Vagina (tissue), 2 donors: ENCODE measurements at places on chromosomes 7 and 10.

GRCh38 chr10:94677691-94678090 lies 5.8 kb upstream of the CYP2C18 start:
- DNase-seq = no peak

GRCh38 chr10:34474009-34474376 lies 341.1 kb downstream of the PARD3 start:
- no peak for DNase-seq

DNA sequence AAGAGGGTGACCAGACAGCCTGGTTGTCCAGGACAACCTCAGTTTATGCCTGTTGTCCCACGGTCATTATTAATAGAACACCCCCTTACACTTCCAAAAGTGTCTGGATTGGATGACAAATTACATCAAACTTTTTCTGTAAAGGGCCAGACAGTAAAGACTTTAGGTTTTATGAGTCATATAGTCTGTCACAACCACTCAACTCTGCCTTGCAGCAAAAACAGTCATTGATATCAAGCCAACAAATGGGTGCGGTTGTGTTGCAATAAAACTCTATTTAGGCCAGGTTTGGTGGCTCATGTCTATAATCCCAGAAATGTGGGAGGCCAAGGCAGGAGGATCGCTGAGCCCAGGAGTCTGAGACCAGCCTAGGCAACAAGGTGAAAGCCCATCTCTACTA lies 66.7 kb upstream of the ATP6V0A4 start:
- DNase-seq = no peak

DNA sequence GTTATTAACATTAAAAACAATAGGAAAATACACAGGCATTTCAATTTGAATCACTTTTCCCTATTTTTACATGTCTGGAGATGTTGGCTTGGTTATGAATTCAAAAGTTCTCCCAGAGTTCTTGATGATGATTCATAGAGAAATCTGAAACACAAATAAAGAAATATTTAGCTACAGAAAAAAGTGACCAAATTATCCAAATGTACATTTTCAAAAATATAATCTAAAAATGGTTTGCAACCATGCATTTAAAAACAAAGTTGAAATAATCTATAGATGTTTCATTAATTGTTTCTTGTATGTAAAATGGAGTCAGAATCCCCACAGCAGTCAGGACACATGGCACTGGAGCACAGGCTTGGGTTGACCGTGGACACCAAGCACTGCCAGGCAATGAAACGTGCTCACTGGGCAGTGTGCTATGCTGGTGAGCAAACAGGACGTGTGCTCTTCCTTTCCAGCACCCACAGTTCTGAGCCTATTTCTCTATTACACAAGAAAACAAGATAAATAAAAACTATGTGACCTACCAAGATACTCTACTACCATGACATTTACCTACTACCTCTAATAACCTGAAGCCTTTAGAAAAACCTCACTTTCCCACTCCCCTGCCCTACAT lies 44.1 kb upstream of the PTPRN2 start:
- DNase-seq = no peak

DNA sequence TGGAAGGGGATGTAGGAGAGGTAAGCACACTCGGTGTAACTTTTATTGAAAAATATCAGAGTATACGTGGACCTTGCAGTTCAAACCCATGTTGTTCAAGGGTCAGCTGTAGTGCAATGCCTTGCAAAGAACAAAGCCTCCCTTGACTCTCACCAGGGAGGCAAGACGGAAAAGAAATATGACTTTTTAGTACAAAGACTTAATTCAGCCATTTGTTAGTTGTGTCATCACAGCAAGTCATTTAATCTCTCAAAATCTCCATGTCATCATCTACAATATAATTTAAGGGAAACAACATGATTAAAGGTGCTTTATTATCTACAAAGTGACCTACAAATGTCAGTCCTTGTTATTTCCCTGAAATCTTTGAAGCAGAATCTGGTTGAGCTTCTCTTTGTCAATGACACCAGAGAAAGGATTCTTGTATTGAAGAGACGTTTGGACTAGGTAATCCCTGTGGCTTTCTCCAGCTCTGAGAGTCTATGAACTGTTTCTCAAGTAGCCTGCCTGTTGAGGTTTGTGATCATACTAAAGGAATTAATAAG lies 502.8 kb downstream of the REEP3 start:
- DNase-seq = no peak

DNA sequence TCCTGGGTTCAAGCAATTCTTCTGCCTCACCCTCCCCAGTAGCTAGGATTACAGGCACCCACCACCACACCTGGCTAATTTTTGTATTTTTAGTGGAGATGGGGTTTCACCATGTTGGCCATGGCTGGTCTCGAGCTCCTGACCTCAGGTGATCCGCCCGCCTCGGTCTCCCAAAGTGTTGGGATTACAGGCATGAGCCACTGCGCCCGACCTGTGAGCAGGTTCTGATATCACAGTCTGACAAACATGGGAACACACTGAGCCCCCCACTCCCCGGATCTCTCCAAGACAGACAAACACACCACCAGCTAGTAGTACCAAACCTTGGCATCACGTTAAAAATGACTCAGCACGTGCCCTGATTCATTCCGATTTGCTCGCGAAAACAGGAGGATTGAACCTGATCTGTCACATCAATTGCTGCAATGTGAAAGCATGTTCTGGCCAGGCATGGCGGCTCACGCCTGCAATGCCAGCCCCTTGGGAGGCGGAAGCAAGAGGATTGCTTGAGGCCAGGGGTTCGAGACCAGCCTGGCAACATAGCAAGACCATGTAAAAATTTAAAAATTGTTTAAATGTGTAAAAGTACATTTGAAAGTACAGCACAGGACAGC lies 106.5 kb downstream of the SMURF1 start:
- no peak for DNase-seq
